ENCODE measurements at places on chromosomes 2 and 18.
A peak's percentile ranks its signal among the peaks of the same experiment; 100 is the strongest.

GRCh38 chr2:238875101-238875470, 27.2 kb downstream of the TWIST2 start:
- no peak for DNase-seq

- DNase-seq, result no peak
These were observed 115.5 kb upstream of the GLI2 start for GRCh38 chr2:120620025-120620793.

- DNase-seq, result no peak
These were observed 47.9 kb upstream of the MAPRE2 start for GRCh38 chr18:34993289-34993688.

DNA sequence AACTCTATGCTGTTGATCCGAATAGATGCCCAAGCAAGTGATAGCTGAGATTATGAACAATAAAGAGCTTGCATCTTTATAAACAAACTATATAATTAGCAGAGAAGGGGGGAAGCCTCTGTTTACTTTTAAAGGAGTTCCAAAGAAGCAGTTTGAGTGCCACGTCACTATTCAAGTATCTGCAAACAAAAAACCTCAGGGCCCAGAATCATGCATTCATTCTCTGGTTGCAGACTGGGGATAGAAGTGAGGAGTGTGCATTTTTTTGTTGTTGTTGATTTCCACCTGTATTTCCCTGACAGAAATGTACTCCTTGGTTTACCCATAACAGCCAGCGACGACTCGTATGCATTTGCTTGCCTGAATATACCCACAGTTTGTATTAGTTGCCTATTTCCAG, 264.3 kb downstream of the PTGR3 start:
- no peak for DNase-seq

DNA sequence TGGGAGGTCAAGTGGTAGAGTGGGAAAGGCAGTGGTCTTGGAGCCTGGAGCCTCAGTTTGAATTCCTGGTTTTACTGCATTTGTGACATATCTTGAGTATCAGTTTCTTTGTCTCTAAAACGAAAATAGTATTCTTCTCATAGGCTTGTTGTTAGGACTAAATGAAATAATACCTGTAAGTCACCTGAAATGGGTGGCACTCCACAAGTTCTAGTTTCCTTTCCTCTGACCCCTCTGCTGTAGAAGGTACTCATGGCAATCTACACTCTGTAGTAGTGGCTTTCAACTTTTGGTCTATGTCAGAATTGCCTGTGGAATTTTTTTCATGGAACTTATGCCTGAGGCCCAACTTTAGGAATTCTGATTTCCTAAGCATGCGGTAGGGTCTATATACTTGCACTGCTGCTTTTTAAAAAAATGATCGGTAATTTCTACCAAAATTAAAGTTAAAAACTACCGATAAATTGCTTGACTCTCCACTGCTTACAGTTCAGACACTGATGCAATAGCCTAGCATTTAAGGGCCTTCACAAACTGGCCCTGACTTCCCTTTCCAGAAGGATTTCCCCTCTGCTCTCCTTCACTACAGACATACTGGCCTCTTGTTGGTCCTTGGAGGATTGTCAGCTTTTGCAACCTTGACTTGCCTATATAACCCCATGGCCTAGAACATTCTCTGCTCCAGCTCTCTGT, 47.2 kb downstream of the PLEK start:
- no peak for DNase-seq

GRCh38 chr2:102240640-102241370, 54.0 kb downstream of the IL1RL2 start:
- DNase-seq, result peak; percentile 90

DNA sequence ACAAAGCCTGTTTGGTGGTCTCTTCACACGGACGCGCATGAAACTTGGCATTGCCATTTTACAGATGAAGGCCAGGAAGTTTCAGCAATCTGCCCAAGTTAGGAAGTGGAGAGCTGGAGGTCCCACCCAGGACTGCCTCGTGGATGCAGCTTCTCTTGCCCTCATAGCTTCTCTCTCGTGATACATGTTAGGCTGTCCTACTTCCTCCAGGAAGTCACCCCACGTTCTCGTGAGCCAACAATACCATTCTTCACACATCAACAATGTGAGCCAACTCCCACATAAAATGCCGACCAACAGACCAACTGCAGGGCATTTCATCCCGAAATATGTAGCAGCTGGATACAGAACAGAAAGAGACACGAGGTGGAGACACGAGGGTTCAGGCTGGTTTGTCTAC, 85.3 kb downstream of the MREG start:
- no peak for DNase-seq

DNA sequence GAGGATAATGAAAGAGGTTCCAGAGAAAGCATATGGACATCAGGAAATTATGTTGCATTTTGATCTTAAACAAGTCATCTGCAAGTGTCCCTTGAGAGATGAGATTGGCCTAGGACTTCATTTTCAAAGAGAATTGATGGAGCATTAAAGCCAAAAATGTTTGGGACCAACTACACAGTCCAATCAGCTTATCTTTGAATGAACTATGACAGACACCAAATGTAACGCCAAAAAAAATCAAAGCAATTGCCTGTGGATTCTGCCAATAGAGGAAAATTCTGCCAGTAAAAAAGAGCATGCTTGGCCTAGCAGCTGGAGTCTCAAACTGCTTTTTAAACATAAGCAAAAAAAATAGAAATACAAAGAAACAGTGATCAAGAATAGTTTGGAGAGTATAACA, 594.5 kb upstream of the CHAC2 start:
- no peak for DNase-seq

DNA sequence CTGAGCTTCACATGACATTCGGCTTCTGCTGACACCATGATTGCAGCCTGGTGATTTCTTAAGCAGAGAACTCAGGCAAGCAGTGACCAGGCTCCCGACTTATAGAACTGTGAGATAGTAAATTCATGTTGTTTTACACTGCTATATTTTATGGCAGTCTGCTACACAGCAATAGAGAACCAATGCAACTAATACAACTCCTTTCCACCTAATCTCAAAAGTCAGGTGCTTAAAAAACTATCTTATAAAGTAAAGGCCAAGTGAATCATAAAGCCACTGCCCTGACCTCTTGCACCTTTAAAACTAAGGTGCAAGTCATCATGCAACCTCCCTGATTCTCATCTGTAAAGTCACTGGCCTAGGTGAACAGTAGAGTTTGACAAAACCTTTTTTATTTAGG, 95.3 kb upstream of the GLS start:
- DNase-seq, result no peak
